ENCODE measurements at places on chromosomes 13 and 19.

GRCh38 chr13:98875146-98875729 lies 102.6 kb downstream of the DOCK9 start:
- DNase-seq: no peak

- DNase-seq: no peak
Measured at GRCh38 chr19:12695096-12695495, 1.3 kb downstream of the FBXW9 start.

GRCh38 chr19:5218255-5218855 lies 122.3 kb downstream of the PTPRS start:
- DNase-seq: no peak

DNA sequence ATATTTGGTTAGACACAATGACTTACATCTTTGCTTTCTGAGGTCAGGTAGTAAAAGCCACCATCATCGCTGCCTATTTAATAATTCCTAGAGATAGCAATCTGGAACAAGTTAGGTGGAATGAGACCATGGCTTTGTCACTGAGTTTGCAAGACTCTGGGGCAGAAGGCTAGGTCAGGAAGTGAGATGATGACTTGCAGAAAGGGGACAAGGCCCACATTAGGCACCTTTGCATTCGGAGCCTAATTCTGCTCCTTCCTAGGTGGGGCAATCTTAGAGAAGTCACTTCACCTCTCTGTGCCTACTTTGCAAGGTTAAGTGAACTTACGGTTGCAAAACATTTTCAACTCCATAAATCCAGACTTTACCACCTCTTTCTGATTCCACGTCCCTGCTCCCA lies 10.3 kb downstream of the EDDM13 start:
- DNase-seq: no peak

GRCh38 chr13:25186187-25186586 lies 14.1 kb upstream of the AMER2 start:
- no peak for DNase-seq

DNA sequence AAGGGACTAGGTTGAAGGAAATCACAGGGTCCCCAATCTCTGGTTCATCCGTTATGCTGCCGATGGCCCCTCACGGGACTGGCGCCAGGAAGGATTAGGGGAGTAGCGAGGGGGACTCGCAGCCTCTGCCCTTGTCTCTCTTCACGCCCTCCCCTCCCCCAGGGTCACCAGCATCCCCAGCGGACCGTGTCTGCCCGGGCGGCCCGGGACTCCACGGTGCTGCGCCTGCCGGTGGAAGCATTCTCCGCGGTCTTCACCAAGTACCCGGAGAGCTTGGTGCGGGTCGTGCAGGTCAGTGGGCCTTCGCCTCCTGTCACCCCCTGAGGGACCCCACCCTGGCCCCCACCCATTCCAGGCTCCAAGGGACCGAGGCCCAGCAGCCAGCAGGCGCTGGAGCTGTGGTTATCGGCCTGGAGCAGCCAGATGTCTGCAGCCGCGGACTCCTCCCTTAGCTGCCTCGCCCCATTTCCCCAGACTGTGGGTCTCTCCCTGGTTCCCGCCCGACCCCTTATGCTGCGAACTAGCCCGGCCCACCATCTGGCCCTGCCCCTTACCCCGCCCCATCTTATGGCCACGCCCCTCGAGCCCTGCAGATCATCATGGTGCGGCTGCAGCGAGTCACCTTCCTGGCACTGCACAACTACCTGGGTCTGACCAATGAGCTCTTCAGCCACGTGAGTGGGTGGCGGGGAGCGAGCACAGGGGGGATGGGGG lies 5.4 kb downstream of the PNPLA6 start:
- no peak for DNase-seq

GRCh38 chr13:113232208-113233003 lies 23.0 kb downstream of the CUL4A start:
- DNase-seq: no peak

GRCh38 chr13:40619479-40619814 lies 47.0 kb downstream of the FOXO1 start:
- DNase-seq: no peak

- peak; percentile 30 for DNase-seq
Measured at GRCh38 chr19:12872941-12873890, 8.0 kb downstream of the DNASE2 start.

- no peak for DNase-seq
Measured at GRCh38 chr19:58170860-58171259, 12.0 kb upstream of the ZNF274 start.

GRCh38 chr13:50208826-50209335 lies 193.6 kb downstream of the KCNRG start:
- DNase-seq: peak; percentile 76

DNA sequence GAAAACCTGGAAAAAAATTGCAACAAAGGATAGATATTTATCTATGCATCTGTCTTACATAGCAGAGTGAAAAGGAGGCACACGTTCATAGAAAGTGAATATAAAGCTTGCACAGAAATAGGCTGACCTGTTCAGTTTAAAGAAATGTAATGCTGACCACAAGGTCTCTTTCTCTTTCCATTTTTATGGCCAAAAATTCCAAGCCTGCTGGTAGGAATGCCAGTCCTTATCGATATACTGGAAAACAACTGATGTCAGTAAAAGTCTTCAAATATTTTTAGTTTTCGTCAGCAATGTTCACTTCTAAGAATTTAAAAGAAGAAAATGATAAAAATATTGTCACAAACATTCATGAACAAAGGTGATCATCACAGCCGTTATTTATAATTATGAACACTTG lies 59.0 kb upstream of the MCF2L start:
- DNase-seq: no peak

DNA sequence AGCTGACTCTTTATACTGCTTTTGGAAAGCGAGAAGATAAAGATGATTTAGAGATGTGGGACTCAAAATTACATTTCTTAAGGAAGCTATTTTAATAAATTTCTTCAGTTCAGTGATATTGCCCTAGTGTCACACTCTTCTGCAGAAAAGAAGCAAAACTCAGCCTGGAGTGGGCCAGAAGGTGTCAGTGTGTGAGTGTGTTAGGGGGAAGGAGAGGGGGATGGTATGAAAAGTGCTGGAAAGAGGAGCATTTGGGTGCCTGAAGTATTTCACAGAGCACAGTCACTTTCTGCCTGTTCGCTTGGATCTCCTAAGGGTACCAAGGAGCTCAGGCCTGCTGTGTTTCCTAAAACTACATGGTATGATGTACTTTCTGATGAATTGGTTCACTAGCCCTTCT lies 84.5 kb upstream of the FRY start:
- no peak for DNase-seq

GRCh38 chr13:39886336-39886735 lies 230.9 kb downstream of the COG6 start:
- DNase-seq: no peak

DNA sequence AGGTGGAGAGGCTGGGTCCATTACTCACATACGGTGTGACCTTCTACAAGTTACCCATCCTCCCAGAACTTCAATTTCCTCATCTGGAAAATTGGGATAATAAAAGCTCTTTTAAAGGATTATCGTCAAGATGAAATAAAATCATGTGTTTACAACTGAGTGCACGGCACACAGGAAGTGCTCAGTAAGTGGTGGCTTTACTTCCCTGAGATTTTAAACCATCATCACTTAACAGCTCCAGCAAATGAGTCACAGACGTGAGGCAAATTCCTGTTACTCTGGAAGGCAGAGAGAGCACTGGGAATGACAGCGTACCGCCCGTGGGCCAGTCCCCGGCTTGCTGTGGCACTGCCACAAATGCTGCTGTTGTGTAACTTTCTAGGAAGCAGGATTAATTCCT lies 64.1 kb downstream of the MRPL57 start:
- DNase-seq: peak; percentile 35

DNA sequence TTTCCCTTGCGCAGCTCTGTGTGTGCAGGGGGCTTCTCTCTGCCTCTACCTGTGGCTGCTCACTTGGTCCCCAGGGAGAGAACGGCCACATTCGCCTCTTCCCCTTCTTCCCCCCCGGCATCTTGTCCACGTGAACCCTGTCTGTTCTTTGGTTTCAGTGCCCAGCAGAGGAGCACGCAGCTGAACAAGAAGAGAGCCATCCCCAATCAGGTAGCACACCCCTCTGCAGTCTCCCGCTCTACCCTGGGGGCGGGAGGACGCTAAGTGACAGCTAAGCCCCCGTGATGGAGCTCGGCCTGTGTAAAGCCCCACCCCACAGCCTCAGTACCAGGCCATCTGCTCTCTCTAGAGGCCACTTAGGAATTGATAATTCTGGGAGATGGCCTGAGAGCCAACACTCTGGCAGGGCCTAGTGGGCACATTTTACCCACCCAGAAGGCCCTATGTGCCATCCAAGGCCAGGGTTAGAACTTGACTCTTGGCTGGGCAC lies 30.2 kb downstream of the TMED1 start:
- DNase-seq: no peak

DNA sequence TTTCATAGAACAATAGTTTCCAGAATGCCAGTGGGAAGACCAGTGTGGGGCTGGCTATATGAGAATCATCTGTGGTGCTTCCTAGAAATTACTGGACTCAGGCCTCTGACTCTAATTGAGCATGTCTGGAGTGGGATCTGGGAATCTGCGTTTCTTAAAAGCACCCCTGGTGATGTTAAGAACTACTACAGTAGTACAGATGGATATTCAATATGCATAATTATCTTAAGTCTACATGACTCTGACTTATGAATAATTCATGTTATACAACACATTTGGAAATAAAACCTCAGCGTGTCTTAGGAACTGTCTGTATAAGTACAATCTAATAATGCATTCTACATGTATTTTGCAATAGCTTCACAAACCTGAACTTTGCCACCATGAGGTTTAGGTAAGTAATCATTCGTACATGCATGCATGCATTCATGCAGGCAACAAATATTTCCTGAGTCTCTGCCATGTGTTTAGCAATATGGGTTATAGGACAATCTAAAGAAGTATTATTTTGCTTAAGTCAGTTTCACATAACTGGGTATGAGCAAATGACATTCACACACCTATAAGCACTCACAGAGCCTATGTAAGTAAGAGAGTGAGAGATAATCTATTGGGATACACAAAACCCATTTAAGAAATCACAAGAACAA lies 62.0 kb downstream of the EPSTI1 start:
- DNase-seq: peak; percentile 19

GRCh38 chr19:16893686-16893989 lies 4.8 kb downstream of the F2RL3 start:
- DNase-seq: no peak

DNA sequence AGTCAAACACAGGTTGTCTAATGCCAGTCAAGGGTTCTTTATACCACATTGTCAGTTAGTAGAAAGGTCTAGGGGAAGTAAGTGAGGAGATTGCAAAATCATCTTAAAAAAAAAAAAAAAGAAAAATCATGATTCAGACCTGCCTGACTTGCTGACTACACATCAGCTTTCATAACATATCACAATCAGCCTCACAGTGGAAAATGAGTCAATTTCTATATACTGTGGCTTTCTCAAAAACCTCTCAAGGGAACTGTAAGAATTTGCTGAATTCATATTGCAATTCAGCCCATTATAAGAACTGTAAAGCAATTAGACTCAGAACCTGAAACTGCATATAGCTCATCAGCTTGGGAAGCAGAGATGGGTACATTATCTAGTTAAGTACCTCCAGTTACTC lies 75.3 kb upstream of the GPC6 start:
- peak; percentile 87 for DNase-seq

DNA sequence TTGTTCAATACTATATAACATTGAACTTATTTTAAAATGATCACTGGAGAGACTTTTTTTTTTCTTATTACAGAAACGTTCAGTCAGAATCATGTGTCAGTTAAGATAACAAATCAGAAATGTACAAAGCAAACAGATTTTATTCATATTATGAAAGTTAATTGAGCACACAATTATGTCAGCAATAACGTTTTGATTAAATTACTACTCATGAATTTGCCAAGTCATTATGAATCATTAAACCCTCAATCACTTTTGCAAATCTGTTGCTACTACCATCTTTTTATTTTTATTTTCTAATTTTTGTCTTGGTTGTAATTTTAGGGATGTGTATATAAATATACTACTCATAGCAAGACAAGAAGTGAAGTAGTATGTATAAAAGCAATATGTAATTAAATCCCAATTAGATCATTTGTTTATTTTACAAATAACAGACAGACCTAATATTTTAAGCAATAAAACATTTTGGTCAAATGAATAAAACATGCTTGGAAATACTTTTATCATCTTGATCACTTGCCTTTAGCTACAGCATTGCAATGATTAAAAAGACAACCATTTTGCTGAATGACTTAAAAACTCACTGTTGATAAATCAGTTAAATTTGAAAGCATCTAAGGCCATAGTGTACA lies 893.4 kb upstream of the MIR17HG start:
- no peak for DNase-seq

- DNase-seq: peak; percentile 75
Measured at GRCh38 chr13:93244141-93244917, 17.7 kb downstream of the GPC6 start.

All from adipocyte (in vitro differentiated cells).